ENCODE measurements at places on chromosomes 5 and 9.

DNA sequence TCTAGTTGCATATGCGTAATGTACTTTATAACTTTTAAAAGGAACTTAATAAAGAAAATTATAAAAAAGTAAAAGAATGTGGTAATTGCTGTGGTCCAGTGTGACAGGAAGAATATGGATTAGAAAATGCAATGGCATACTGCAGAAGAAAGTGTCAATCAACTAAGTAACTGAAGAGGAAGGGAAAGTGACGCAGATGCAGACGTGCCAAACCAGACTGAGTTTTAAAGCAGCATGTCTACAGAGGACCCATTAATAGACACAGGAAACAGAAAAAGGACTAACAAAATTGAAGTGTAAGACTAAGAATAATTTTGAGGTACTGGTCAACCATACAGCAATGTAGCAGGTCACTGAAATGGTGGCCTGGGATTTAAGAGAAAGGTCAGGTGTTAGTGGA lies 73.3 kb downstream of the DPYSL3 start:
- no peak for DNase-seq

GRCh38 chr5:95304711-95305110 lies 19.8 kb upstream of the MCTP1 start:
- DNase-seq: no peak

GRCh38 chr9:34652602-34653000 lies 616 bp downstream of the IL11RA start:
- DNase-seq: no peak

DNA sequence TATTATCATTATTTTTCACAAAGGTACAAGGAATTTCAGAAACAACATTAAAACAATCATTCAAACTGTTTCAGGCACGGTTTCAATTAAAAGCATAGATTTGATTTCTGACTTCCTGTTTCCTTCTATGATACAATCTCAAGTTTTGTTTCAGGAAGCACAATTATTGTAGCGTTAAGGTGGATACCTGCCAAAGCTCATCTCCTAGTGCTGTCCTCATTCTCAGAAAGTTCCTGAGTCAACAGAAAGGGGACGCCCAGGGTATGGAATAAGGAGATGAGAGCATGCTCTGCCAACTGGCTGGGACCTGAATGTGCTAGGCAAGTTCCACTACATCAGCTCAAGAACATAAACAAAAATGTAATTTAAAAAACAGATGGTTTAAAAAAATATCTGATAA lies 2.0 kb upstream of the TRIM14 start:
- no peak for DNase-seq

DNA sequence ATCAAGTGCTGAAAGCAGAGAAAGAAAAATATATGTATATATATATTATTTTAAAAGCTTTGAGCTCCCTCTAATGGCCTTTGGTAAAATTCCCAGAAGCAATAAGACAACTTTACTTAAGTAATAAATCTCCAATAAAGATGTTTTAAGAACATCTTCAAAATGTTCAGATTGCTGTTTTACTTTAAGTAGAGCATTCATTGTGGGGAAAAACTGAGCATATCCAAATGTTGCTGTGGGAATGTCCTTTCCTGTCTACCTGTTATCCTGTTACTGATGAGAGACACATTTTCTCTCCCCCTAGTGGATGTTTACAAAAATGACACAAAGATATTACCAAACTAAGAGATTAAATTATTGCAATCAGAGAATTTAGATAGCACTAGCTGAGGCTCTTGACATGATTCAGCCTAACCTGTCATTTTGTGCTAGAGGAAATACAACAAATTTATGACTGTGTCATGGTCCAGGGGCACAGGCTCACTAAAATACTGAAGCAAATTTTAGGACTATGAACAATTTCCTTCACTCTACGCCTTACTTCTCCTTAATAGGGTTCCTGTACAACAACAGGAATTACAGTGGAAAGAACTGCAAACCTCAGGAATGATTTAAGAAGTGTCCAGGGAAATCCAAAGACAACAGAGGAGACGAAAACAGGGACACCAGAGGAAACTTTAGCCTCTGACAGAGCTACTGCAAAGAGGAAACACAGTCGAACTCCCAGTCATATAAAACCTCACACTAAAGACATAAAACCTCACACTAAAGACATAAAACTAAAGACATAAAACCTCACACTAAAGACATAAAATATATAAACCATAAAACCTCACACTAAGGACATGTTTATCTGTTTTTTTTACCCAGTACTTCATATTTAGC lies 24.3 kb upstream of the PRRC1 start:
- no peak for DNase-seq

- no peak for DNase-seq
Observed at GRCh38 chr5:130536691-130537090, 628.4 kb downstream of the HINT1 start.

GRCh38 chr5:132378580-132378979 lies 9.1 kb downstream of the SLC22A5 start:
- DNase-seq: no peak

DNA sequence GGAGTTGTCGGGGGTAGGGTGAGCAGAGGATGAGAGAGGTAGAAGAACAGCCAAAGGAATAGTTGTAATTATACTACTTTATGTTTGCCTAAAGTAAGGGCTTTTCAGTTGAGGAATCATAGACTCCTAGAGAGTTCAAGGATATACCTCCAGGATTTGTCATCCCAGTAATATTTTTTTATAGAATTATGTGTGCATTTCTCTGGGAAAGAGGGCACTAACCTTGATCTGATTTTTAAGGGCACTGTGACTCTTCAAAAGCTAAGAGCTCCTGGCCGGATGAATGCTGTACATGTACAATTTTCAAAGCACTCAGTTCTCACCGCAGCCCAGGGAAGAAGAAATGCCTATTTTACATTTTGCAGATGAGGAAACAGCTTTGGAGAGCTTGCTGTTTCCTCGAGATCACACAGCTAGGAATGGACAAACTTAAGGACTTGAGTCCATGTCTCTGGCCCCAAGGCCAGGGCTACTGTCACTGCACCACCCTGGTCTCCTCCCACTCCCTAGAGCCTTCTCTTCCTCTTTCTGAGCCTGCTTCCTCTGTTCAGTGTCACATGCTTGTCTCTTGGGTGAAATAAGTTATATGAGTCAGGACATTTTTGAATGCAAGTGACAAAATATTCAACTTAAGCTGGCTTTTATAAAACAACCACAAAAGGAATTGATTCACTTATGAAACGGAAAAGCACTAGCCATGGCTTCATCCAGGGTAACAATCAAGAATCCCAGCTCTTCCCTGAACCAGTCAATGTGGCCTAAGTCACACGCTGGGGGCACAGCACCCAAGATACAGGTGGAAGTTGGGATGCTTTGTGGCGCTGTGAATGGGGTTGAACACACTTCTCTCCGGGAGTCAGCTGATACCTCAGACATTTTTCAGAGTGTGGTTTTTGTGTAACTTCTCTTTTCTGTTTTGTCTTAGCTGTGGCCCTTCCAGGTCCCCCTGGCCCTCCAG lies 45.7 kb upstream of the TGFBR1 start:
- peak; percentile 58 for DNase-seq

GRCh38 chr9:110048976-110049698 lies 158.8 kb downstream of the C9orf152 start:
- DNase-seq: peak; percentile 22

DNA sequence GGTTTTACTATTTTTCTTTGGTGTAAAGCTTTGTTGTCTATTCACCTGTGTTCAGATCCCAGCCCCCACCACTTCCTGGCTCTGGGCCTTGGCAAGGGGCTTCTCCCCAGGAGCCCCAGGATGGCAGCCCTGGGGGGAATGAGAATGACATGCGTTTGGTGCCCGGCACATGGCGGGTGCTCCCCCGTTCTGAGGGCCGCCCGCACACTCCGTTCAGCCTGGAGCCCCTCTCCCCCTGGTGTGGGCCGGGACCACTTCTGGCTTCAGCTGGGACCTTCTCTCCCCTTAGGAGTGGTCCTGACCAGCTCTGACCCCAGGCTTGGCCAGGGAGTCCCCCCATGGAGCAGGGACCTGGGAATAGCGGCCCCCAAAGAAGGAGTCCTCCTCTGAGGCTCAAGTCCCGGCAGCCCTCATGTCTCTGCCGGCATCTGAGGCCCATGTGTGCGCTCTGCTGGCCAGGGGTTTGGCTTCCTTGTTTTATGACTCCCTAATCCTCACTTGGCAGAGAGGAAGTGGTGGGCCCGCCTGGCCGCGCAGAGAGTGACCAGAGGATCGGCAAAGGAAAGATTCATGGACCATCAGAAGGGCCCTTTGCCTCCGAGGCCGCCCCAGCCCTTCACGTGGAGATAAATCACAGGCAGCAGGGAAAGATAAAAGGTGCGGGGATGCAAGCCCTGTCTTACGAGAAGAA lies 57.0 kb upstream of the LMX1B start:
- DNase-seq: no peak

GRCh38 chr5:103286622-103287021 lies 28.1 kb downstream of the MACIR start:
- no peak for DNase-seq

- DNase-seq: no peak
Observed at GRCh38 chr5:68744206-68744605, 349.6 kb upstream of the SLC30A5 start.

DNA sequence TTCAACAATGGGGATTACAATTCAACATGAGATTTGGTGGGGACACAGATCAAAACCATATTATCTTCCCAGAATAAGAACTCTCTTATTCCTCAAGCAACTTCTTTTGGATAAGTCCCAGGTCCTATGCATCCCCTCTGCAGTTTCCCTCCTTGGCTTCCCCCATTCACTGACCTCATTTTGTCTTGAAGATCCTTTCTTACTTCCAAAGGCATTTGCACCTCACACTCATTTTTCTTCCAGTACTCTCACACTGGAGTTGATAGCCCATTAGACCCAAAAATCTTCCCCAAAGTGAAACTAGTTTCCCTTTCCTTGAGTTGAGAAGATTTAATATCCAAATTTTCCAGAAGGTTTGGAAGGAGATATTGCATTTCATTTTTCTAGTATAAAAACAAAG lies 178.0 kb upstream of the DAPK1 start:
- no peak for DNase-seq

GRCh38 chr5:111707630-111708164 lies 49.3 kb downstream of the NREP start:
- DNase-seq: no peak

GRCh38 chr9:128809831-128810230 lies 8.5 kb upstream of the ENDOG start:
- DNase-seq: no peak
